A172 (cell line): ENCODE measurements at places on chromosomes 3 and 15. TPM values are rescaled to one million over a fixed set of nuclear protein-coding genes. Genes with fewer than 3 reads are reported as not detected.

- DNase-seq: no peak
Observed at GRCh38 chr15:35243758-35244157, 158.7 kb upstream of the NANOGP8 start.

DNA sequence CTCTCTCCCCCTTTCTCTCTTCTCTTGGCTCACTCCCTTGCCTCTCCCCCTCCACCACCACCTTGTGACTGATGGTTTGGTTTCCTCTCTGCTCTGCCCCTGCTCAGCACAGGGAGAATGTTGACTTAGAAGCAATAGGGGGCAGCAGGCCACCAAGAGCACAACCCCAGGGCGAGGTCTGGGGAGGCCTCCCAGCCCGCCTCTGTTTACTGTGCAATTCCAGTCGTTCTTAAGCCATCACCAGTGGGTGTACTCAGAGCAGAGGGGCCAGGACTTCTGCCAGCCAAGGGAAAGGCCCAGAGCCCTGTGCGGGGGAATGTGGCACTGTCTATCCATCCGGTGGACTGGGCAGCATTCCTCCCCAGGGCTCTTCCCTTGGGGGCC lies 5.7 kb upstream of the APEH start:
- no peak for DNase-seq

Gene WDR49
- total RNA-seq: 0.07 and 0.17 TPM in 2 replicates

Gene LEKR1
- 0.72 and 0.96 TPM in 2 replicates for total RNA-seq

DNA sequence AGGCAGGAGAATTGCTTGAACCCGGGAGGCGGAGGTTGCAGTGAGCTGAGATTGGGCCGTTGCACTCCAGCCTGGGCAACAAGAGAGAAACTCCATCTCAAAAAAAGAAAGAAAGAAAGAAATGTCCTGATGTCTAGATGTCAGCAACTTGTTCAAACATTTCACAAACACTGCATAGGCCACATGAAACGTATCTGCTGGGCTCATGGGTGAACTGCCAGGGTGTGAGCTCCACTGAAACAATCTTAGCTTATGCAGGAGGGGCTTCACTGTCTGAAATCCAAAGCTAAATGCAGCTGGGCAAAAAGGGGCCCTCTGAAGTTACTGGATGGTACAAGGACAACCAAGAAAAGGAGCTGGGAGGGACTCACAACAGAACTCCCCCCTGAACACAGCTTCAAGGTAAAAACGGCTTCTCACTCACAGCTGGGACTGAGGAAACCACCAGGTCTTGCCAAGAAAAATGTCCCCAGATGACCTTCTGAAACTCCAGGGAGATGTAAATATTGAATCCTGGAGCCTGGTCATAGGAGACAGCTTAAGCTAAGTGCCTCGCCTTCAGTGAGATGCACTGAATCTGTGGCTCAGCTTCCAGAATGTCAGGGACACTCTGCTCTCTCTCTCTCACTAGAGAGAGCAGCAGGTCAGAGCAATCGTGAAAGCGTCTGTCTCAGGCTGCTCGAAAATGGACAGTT lies 31.9 kb downstream of the SEC61A1 start:
- DNase-seq: no peak

DNA sequence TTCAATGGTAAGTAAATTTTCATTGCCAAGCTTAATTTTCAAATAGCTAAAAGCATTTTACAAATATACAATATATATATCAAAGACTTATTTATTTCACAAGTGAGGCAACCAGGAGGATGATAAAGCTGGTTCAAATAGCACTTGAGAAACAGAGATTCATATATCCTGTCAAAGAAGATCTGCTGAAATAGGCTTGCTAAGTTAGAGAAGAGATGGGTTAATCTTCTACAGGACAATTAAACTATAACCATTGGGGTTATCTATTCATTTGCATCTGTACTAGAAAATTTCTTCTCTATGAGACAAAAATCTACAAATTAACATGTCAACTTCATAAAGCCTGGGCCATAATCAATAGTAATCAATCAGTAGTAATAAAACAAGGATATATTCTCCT lies 637.7 kb upstream of the UBE2E2 start:
- no peak for DNase-seq

GRCh38 chr15:63362885-63363284 lies 18.8 kb downstream of the CA12 start:
- DNase-seq: no peak

DNA sequence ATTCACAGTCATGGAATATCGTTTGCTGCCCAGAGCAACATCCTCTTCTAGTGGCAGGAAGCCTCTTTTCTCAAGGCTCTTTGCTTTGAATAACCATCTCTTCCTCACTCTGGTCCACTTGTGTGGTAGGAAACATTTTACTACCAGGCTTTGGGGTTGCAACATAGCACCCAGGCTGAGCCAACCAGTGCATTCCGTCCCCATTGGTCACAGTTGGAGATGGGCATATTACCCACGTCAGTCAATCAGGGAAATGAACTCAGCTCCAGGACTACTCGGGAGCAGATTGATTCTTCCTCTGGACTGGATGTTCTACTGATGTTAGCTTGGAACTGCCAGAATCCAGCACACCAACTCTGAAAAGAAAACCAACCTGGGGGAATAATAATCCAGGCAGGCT lies 4.2 kb upstream of the PEX5L start:
- DNase-seq: no peak

- no peak for DNase-seq
Observed at GRCh38 chr15:50190723-50191122, 8.7 kb downstream of the SLC27A2 start.

GRCh38 chr3:8450618-8451017 lies 51.0 kb upstream of the LMCD1 start:
- DNase-seq: no peak

Gene CPNE9
- total RNA-seq: not detected in 2 replicates

DNA sequence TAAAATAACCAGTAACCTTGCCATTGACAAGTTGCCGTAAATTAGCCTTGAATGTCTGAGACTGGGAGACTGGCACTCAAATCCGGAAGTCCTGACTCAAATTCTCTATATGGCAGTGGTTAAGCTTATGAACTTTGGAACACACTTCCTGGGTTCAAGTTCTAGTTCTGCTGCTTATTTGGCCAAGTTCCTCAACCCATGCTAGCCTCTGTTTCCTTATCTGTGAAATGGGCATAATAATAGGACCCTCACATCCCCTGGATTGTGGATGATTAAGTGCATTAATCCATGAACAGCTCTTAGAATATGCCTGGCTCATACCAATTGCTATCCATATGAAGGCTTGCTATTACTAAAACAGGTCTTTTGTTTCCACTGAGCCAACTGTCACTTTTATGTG lies 311.5 kb downstream of the EDEM1 start:
- DNase-seq: no peak

Gene SLC25A38
- 15.6 and 30.3 TPM in 2 replicates for total RNA-seq

Gene CADPS
- not detected in 2 replicates for total RNA-seq

- DNase-seq: no peak
Observed at GRCh38 chr3:133197619-133198018, 159.4 kb downstream of the TMEM108 start.

Gene FEZF2
- not detected in 2 replicates for total RNA-seq

Gene CFAP20DC
- total RNA-seq: 6.5 and 6.8 TPM in 2 replicates

Gene GOLGA8O
- not detected in 2 replicates for total RNA-seq

- DNase-seq: peak; percentile 43
Observed at GRCh38 chr15:41465822-41466421, 27.8 kb upstream of the ITPKA start.

- no peak for DNase-seq
Observed at GRCh38 chr15:53862386-53862785, 102.9 kb upstream of the WDR72 start.

Gene CHRNB4
- not detected in 2 replicates for total RNA-seq

Gene ANKRD34C
- not detected in 2 replicates for total RNA-seq

- no peak for DNase-seq
Observed at GRCh38 chr3:144294659-144295538, 323.3 kb downstream of the DIPK2A start.

DNA sequence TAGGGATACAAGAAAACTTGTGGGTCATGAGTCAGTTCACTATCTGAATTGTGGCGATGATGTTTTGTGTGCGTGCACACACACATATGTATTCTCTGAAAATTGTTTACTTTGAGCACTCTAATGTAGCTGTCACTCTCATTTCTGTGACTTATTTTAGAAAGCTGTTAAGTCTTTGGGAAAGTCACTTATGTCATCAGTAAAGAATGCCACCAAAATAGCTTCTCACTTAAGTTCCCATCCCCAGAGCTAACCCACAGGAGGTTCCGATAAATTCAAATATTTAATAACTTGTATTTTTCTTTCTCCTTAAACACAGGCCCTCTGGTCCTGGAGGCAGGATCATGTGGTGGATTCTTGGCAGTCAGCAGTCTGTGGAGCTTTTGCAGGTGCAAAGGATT lies 138.3 kb downstream of the LRIG1 start:
- peak; percentile 67 for DNase-seq

- no peak for DNase-seq
Observed at GRCh38 chr15:43723151-43723550, 23.1 kb upstream of the PDIA3 start.

- no peak for DNase-seq
Observed at GRCh38 chr3:171193693-171194092, 167.2 kb upstream of the SLC2A2 start.

Gene CHRFAM7A
- total RNA-seq: not detected in 2 replicates

- no peak for DNase-seq
Observed at GRCh38 chr3:125154800-125155269, 57.7 kb downstream of the SLC12A8 start.

DNA sequence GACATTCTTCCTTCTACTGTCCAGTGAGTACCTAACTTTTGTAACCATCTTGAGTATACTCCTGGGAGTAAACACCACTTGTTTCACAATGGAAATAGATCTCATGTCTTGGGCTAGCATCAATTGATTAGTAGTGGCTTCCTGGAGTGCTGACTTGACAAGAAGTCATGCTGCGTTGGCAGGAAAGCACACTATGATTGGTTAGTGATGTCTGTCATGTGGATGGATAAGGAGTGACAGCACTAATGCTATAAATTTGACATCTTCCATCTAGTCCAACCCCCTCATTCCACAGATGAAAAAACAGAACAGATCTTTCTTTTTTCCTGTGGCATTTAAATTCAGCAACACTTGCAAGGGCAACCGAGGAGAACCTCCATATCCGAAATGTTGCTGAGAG lies 47.6 kb upstream of the PRICKLE2 start:
- no peak for DNase-seq

DNA sequence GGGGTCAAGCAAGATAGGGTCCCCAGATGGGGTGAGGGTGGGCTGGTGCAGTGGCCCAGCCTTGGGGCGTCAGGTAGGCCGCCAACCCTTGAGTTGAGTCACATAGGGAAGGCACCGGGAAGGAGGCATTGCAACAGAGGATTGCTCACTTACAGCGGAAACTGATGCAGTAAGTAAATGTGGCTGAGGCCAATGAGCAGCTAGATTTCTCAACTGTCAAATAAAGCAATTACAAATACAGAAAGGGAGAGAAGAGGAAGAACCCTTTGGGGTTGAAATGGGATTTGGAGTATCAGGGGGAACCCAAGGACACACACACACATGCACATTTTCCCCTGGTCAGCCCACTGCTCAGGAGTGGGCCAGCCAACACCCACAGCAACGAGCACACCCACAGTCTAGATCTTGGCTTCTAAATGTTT lies 44.0 kb downstream of the CHSY1 start:
- DNase-seq: no peak

DNA sequence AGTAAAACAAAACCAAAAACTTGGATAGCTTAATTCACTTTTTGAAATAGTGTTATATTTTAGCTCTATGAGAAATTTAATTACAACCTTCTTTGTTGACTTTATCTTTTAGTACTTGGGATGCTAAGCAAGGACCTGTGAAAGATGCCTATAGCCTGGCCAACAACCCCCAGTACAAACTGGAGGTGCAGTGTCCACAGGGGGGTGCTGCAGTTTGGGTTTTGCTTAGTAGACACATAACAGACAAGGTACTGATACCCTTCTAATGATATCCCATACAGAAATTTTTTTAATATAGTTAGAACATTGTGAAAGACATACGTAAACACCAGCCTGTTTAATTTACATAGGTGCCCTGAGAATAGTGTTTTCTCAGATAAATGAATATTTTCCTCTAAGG lies 35.3 kb downstream of the CAPN7 start:
- DNase-seq: peak; percentile 29

Gene SCG5
- total RNA-seq: 0.76 and 3.9 TPM in 2 replicates

GRCh38 chr15:71920573-71920972 lies 110.2 kb downstream of the NR2E3 start:
- no peak for DNase-seq

GRCh38 chr15:31275331-31276262 lies 51.0 kb upstream of the KLF13 start:
- no peak for DNase-seq

Gene IMPG2
- 0.17 TPM in 1 of 2 replicates, not detected in the other for total RNA-seq

Gene LRTM1
- total RNA-seq: not detected in 2 replicates
